Gastrocnemius medialis (tissue), 4 donors: ENCODE measurements at places on chromosomes 12 and 14.

GRCh38 chr14:101882141-101882935, 82.0 kb upstream of the DYNC1H1 start:
- no peak for DNase-seq

GRCh38 chr14:104135121-104135903, 3.1 kb upstream of the KIF26A start:
- DNase-seq, result no peak

GRCh38 chr12:75578546-75578945, 67.1 kb upstream of the KRR1 start:
- no peak for DNase-seq

DNA sequence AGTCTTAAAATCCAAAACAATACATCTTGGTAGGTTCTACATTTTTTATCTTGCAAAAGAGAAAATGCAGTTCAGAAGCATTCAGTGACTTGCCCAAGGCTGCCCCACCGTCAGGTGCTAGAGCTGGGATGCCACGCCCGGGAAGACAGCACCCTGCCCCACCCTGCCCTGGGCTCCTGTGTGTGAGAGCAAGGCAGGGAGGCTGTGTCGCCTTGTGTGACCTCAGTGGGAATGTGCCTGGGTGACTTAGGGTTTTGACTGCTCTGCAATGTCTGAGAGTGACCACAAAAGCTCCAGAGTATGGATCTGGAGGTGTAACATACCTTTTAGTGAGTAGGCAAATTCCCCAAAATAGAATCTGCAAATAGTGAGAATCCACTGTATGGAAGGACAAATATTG, 60.0 kb downstream of the AACS start:
- DNase-seq, result no peak

DNA sequence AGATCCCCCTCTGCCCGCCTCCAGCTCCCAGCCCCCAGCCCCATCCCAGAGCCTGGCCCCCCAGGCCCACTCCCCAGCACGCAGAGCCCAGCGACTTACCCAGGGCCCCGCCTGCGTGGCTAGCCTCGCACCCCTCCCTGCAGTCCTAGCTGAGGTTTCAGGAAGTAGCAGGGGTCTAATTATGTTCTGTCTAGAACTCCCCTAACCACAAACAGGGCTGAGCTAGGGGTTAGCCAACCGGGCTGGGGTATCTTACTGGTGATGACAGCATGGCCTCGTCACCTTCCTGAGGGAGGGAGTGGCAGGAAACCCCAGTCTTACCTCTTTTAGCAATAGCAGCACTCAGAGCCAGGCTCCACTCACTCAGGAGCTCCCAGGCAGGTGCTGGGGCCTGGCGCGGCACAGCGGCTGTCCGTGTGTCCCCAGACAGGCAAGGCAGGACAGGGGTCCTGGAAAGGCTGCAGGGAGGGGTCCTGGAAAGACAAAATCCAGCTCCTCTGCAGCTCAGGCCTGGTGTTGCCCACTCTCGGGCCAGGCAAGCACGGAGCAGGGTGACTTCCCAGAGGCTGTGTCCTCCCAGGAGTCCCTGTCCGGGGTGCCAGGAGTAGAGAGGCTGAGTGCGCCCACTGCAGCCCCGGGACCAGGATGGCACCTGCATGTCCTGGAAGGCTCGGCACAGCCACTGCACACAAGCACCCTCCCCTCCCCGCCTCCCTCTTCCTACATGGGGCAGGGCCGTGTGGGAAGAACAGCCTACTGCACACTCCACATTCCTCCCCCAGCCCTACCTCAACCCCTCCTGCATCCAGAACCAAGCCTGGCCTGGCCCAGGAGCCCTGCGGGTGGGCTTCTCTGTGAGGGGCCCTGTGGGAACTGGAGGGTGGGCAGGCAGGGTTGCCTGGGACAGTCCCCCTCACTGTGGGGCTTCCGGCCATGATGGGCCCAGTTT, at the start of gene GPR132:
Gene GPR132, minus strand, starts transcription at position 151 of the 949 bp plus-strand sequence. CDS start 10,010 bp downstream, outside the sequence.
- no peak for DNase-seq

DNA sequence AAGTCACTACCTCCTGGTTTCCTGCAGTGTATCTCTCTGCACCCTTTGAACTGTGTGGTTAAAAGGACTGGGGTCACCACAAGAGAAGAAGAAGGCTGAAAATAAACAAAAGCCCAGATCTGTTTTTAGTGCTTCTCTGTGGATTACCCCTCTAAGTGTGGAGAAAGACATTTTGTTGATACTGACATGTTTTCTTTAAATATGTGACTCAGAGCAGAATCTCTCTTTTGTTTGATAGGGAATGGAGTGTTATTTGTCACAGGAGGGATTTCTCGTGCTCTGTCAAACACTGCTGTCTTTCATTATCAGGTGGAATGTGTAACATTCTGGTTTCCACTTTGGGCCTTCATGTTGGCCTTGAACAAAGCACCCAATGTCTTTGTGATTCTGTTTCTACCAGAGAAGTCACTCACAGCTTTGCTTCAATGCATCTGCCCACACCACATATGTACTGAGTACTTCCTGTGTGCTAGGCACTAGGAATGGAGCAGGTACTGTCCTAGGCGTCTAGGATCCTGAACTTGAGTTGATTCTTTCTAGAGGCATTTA, 82.1 kb downstream of the PLXNC1 start:
- no peak for DNase-seq

DNA sequence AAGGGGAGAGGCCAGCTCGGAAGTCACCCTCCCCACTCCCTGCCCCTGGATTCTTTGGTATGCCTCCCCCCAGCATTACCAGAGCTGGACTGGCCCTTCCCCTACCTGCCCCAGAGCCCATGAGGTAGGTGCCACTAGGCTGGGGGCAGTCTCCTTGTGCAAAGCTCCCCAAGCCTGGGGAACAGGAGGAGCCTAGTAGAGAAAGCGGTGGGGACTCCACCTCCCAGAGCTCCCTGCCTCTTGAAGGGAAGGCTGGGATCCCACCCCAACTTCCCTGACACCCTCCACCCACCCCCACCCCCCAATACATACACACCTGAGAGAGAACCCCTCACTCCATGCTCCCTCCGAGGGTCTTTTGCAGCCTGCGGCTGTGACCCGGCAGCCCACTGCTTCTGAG, 30.4 kb downstream of the FIGNL2 start:
- DNase-seq, result no peak

DNA sequence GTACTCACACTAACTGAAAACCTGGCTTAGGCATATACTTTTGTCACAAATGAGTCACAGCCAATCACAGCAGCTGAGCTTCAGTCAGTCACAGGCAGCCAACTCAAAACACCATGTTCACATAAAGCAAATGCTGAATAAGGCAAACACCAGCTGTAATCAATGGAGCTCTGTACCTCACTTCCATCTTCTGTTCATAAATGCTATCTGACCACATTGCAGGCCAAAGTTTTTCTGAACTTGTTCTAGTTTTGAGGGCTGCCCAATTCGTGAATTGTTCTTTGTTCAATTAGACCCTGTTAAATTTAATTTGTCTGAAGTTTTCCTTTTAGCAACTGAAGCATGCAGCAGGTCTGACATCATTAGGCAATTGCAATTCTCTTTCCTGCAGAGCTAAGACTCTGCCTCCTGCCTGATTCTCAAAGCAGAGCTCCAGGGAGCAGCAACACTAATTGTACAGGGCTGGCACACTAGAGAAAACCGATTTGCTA, 129.9 kb downstream of the WIF1 start:
- no peak for DNase-seq

DNA sequence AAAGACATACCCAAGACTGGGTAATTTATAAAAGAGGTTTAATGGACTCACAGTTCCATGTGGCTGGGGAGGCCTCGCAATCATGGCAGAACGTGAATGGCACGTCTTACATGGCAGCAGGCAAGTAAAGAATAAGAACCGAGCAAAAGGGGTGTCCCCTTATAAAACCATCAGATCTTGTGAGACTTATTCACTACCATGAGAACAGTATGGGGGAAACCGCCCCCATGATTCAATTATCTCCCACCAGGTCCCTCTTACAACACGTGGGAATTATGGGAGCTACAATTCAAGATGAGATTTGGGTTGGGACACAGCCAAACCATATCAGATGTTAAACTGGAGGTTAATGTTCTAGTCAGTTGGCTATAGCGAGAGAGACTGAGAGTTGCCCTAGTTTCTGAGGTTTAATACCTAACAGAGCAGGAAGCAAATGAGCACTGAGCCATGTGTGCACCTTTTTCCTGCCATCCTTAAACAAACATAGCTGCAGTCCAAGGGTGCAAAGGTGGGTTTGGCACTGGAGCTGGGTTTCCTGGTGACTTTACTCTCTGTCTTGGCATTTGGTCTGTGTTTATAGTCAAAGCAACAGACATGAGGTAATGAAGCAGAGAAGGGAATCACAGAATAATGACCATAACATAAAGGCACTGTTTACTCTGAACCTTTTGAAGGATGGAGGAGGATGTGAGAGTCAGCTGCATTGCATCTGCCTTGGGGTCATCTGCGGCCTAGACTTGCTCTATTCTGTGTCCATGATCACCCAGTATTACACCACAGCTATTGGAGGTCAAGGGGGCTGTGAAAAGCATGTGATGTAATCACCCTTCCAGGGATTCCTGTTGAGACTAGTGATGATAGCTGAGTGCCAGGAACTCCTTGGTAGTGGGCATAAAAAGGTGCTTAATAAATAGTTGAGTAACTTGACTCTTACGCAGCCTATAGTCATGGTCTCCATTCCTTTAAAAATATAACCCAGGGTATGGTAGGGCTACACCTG, 83.6 kb upstream of the USP44 start:
- no peak for DNase-seq

DNA sequence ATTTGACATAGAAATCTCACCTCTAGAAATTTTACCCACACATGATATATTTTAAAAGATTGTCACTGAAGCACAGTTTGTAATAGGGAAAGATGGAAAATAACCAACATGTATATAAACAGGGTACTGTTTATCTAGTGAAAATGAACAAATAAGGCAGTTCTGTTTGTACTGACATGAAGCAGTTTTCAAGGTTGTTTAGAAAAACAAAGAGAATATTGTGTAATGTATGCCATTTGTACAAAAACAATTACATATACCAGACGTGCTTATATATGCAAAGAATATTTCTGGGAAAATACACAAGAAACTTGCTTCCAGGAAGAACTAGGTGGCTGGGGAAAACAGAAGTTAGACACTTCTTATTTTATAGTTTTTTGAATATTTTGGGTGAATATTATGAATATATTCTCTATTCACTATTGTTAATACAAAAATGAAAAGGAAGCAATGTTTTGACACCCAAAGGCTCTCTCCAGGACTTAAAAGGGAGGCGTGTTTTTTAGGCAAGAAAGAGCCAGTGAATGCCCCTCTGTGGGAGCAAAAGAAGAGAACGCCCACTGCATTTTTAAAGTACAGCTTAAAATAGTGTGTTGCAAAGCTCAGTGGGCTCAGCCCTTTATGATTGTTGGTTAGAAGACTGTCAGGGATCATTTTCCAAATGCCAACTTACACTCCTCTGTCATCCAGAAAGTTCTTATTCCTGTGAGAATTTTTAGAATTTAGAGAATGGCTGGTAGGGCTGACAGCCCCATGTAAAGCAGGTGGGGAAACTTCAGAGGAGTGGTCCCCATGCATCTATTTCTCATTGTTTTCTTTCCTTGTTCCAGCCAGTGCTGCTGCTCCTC, 59.6 kb upstream of the FERMT2 start:
- DNase-seq, result no peak

- no peak for DNase-seq
Measured at GRCh38 chr12:57219205-57219992, 2.8 kb downstream of the NXPH4 start.

DNA sequence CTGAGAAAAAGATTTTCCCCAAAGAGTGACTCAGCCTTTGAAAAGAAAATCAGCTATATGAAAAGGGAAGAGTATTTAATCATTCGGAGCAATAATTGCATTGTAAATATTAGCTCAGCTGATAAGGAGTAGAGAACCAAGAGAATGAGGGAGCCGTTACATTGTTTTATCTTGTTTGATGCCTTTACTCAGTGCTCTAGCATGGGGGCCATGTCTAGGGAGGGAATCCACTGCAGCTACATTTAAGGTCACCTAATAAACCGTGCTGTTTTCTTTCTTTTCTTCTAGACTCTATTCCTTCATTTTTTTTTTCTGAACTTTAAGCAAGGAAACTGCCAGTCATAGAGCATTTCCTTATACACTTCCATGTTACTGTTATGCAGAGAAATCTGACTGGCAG, 447.0 kb downstream of the DIO2 start:
- no peak for DNase-seq

- DNase-seq, result no peak
Measured at GRCh38 chr12:127143020-127143419, 1124.0 kb upstream of the TMEM132C start.

- no peak for DNase-seq
Measured at GRCh38 chr14:74638066-74638465, 26.0 kb upstream of the LTBP2 start.

GRCh38 chr12:6295094-6295811, 15.2 kb upstream of the PLEKHG6 start:
- no peak for DNase-seq

DNA sequence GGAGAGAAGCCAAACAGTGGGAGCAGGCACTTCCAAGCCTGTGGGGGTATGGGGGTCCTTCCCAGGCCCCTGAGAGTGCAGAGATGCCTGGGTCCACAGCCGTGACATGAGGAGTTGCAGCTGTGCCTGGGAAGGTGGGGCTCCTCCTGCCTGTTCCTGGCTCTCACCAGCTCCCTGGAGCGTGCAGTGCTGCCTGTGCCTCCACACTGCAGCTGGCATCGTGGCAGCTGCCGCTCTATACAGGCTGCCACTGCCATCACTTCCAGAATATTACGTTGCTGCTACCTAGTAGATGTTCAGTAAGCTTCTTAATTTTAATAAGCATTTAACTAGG, 223.7 kb downstream of the KCNC2 start:
- DNase-seq, result no peak

- DNase-seq, result no peak
Measured at GRCh38 chr12:32183650-32184049, 77.0 kb downstream of the BICD1 start.

DNA sequence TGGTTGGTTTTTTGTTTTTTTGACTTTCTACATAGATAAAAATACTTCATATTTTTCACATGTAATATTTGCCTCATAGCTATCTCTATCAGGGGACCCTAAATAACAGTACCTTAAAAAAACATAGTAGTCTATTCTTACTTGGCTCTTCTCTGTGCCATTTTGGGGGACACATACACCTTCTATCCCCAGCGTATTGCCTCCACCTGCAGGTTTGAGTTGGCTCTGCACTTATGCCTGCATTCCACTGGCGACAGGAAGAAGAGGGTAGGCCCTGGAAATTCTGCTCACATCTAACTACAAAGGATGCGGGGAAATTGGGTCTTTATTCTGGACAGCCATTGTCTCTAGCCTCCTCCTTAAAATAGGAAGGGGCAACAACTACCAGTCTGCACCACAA, 13.8 kb upstream of the IFI27L2 start:
- DNase-seq, result no peak
